ENCODE measurements at places on chromosomes 4 and X.
A peak's percentile ranks its signal among the peaks of the same experiment; 100 is the strongest.

DNA sequence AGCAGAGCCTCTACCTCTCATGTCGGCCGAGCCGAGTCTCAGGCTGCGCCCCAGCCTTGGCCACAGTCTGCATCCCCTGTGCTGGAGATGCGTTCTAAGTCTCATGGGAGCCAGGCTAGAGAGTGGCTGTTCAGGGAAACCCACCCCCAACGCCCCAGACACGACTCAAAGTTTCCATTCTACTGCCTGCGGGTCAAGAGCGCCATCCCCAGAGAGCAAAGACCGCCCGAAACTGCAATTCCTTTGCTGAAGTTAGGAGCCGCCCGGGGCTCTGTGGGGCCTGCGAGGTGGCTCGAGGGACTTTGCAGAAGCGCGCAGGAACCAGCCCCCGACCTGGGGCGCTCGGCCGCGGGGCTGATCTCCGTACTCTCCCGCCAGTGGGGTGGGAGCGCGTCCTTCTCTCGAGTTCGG lies 10.0 kb upstream of the ELF4 start:
- H3K36me3 ChIP-seq = peaks cover 3% of the 10 kb centered on the region
- H3K27me3 ChIP-seq = no peaks in the 10 kb centered on the region
- H3K4me3 ChIP-seq = peak overlapping the region; percentile 79
- no peak for DNase-seq

DNA sequence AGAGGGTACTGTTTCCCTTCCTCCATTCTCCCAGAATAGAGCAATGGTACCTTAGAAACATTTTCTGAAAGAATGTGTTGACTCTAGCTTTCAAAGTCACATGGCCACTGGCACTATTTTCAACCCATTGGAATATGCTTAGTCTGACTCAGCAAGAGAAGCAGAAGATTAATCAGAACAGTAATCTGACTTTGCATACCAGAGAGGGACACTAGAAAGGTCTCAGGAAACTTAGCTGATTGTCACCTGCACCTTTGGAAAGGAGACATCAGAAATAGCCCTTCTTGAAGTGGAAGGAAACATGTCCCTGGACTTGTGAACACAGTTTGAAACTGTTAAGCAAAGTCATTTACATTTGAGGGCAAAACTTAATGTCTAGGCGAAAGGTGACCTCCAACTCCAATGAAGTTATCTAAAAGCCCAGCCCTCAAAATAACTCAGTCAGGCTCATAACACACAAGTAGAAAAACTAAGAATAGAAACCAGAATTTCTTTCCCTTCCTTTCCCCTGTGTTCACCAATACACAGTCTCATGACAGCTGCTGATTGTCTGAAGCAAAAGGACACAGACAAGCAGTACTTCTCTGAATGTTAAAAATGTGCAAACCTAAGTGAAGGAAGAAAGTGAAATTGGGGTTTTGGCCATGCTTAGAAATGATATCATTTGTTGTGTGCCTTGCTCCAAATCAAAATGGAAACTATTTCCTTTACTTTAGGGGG lies 270.8 kb downstream of the GRIA3 start:
- no peaks in the 10 kb centered on the region for H3K36me3 ChIP-seq
- H3K4me3 ChIP-seq = no peak overlapping the region
- no peaks in the 10 kb centered on the region for H3K4me1 ChIP-seq
- no peak for DNase-seq
- no peak overlapping the region for H3K27ac ChIP-seq

DNA sequence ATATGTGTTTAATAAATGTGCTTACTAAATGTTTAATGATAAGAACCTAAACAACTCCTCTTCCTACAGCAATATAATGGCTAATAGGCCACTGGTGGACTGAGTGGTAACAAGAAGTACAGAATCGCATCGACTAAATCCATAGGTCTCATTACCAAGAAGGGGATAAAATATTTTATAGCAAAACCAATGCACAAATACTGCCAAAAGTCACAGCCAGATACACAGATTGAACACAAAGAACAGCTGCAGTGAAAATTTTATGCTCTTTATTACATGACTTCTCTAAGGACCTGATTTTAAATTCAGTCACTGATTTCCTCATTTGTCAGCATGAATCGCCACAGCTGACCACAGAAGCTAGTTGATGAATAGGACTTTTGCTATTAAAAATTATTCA lies 285.4 kb downstream of the DHX15 start:
- no peaks in the 10 kb centered on the region for H3K36me3 ChIP-seq
- no peak overlapping the region for H3K27ac ChIP-seq
- no peaks in the 10 kb centered on the region for H3K27me3 ChIP-seq
- no peak overlapping the region for H3K4me3 ChIP-seq
- DNase-seq = no peak
- H3K4me1 ChIP-seq = no peaks in the 10 kb centered on the region

DNA sequence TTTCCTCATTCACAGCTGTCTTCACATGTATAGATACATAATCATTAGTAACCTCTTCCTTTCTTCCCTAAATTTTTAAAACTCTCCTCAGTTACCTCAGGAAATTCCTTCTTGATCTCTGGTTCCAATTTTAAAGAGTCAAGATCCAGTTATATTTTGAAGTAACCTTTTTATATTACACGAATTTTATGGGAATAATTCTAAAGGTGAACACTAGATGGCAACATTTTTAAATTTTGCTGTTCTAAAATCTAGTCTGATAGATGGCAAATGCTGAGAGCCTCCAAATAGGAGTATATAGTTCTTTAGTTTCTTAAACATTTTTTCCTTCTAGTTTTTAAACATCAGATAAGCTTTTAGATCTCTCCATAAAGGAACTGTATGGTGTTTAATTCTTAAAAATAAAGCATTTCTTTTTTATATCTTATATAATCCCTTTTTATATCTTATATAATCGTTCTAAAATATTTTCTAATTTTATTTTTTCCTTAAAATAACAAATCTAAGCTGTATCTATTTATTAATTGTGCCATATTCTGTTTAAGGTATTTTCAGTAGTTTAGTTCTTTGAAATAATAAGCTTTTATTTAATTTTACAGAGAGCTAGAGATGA lies 37.9 kb upstream of the PAPSS1 start:
- H3K27me3 ChIP-seq = no peaks in the 10 kb centered on the region
- DNase-seq = no peak
- H3K4me3 ChIP-seq = no peak overlapping the region
- no peaks in the 10 kb centered on the region for H3K36me3 ChIP-seq

DNA sequence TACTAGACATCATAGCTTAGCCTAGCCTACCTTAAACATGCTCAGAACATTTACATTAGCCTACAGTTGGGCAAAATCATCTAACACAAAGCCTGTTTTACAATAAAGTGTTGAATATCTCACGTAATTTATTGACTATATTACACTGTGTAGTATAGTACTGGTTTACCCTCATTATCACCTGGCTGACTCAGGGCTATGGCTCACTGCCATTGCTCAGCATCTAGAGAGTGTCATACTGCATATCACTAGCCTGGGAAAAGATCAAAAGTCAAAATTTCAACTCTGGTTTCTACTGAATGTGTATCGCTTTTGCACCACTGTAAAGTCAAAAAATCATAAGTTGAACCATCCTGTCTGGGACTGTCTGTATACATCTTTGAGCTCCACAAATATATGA lies 78.6 kb downstream of the CEP44 start:
- H3K4me1 ChIP-seq = no peaks in the 10 kb centered on the region
- no peak overlapping the region for H3K4me3 ChIP-seq
- H3K36me3 ChIP-seq = no peaks in the 10 kb centered on the region
- H3K27me3 ChIP-seq = no peaks in the 10 kb centered on the region
- no peak overlapping the region for H3K27ac ChIP-seq

GRCh38 chr4:91984466-91984865 lies 319.3 kb upstream of the GRID2 start:
- H3K27me3 ChIP-seq = no peaks in the 10 kb centered on the region
- no peak for DNase-seq
- H3K27ac ChIP-seq = no peak overlapping the region
- no peaks in the 10 kb centered on the region for H3K4me1 ChIP-seq
- no peaks in the 10 kb centered on the region for H3K36me3 ChIP-seq
- no peak overlapping the region for H3K4me3 ChIP-seq

DNA sequence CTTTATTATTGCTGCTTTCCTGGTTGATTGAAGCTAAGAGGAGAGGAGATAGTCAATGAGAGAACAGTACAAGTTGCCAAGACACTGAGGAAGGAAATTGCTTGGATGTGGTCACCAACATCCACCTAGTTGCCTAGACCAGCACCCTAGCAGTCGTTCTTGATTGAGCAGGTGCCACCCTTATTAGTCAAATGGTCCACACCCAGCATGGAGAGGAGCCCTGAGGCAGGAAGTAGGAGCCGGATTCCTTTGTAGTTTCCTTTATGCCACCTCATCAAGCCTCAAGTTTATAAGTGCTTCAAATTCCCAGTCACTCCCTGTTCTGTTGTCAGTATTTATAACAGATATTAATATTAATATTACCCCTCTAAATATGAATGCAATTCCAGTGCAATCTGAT lies 19.1 kb downstream of the PAGE2 start:
- no peak overlapping the region for H3K4me3 ChIP-seq
- no peak overlapping the region for H3K27ac ChIP-seq
- H3K27me3 ChIP-seq = no peaks in the 10 kb centered on the region
- DNase-seq = no peak

DNA sequence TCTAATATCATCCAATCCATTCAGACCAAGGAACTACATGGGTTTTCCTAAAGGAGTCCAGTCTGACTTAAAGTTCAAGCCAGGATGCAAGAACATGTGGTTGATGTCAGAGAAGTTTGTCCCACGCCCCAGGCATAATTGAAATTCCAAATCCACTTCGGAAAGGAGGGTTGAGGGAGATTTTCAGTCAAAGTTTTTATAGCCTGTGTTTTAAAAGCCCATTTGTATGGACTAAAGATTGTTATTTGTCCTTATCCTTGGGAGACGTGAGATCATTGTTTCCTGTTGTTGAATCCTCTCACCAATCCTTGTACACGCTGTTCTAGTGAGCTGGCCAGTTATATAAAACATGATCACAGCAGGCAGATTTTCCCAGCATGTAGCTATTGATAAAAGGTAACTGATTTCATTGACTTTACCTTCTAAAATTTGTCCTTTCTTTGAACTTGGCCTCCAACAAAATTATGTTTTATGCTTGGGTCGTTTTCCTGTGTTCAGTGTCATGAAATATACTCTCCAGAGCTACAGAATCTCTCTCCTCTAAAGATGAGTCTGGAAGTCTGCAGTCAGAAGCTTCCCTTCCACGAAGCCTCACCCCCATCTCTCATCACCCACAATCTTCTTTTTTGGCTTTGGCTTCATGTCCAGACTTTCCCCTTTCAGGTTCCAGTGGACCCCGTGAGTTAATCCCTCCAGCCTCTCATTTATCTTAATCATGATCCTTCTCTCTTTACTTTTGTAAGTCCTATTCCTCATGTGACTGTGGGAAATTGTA lies 92.9 kb downstream of the ATP10D start:
- H3K27ac ChIP-seq = no peak overlapping the region
- H3K4me1 ChIP-seq = no peaks in the 10 kb centered on the region
- no peaks in the 10 kb centered on the region for H3K27me3 ChIP-seq
- H3K36me3 ChIP-seq = peaks cover 14% of the 10 kb centered on the region
- H3K4me3 ChIP-seq = no peak overlapping the region

DNA sequence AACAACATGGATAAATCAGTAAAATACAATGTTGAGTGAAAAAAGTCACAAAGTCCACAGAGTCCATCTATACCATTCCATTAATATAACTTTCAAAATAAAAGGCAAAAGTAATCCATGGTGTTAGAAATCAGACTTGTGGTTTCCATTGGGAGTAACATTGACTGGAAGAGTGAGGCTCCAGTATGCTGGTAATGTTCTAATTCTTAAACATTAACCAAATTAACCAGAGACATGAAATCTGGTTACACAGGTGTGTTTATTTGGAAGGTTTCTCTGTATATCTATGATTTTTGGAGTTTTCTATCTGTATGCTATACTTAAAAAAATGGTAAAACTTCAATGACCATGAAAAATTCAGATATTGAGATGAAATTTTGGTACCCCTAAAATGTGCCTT lies 42.6 kb downstream of the SULT1B1 start:
- no peak for DNase-seq
- H3K4me3 ChIP-seq = no peak overlapping the region
- H3K4me1 ChIP-seq = no peaks in the 10 kb centered on the region
- H3K27ac ChIP-seq = no peak overlapping the region
- H3K36me3 ChIP-seq = no peaks in the 10 kb centered on the region
- no peaks in the 10 kb centered on the region for H3K27me3 ChIP-seq

GRCh38 chr4:19230906-19231545 lies 1020.7 kb upstream of the SLIT2 start:
- H3K4me1 ChIP-seq = no peaks in the 10 kb centered on the region
- H3K27me3 ChIP-seq = no peaks in the 10 kb centered on the region
- DNase-seq = no peak
- no peaks in the 10 kb centered on the region for H3K36me3 ChIP-seq
- no peak overlapping the region for H3K27ac ChIP-seq
- H3K4me3 ChIP-seq = no peak overlapping the region

GRCh38 chr4:42489095-42489494 lies 91.8 kb downstream of the SHISA3 start:
- DNase-seq = no peak
- no peaks in the 10 kb centered on the region for H3K27me3 ChIP-seq
- peak overlapping the region; percentile 73 for H3K27ac ChIP-seq
- no peak overlapping the region for H3K4me3 ChIP-seq
- H3K36me3 ChIP-seq = peaks cover 10% of the 10 kb centered on the region
